Activated CD8-positive, alpha-beta memory T cell treated with anti-CD3 and anti-CD28 coated beads for 4 hours (primary cell): ENCODE measurements at places on chromosomes 4 and X.

DNA sequence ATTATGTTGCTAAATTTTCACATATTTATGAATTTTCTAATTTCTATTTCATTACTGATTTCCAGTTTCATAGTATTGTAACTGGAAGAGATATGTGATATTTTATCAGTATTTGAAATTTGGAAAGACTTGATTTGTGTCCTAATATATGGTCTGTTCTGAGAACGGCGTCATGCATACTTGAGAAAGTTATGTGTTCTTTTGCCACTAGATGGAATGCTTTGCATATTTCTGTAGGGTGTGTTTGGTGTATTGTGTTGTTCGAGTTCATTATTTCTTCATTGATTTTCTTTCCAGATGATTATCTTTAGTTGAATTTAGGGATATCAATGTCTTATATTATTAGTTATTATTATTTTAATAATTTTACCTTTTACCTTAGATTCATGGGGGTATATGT lies 110.6 kb upstream of the ITM2A start:
- no peak for DNase-seq

- DNase-seq = no peak
Measured at GRCh38 chr4:102223461-102223860, 121.8 kb downstream of the SLC39A8 start.

DNA sequence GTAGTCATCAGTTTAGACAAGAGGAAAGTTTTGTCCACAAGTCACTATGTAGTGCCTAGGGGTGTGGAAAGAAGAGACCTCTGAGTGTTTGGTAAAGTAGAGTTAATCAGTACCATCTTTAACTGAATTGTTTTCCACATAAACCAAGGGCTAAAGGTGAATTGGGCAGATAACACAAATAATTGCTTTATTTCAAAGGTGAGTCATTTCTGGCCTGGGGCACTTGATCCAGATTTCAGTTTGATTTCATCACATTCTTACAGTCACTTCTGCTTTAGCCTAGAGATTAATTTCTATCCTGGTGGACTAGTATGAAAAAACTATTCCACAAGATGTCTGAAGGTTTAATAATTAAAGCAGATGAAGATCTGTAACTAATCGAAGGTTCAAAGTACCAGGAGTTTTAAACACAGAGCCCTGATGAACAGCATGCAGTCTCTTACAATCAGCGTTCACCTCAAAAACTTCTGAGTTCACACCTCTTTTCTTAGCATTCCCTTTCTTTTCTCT lies 74.5 kb upstream of the BOD1L1 start:
- no peak for DNase-seq

- no peak for DNase-seq
Measured at GRCh38 chr4:5143306-5143861, 92.1 kb downstream of the STK32B start.

GRCh38 chr4:170723171-170723570 lies 633.4 kb upstream of the AADAT start:
- DNase-seq = no peak
